Upper lobe of left lung (tissue), 6 donors: ENCODE measurements at places on chromosomes 3 and 15.
A peak's percentile ranks its signal among the peaks of the same experiment; 100 is the strongest.

DNA sequence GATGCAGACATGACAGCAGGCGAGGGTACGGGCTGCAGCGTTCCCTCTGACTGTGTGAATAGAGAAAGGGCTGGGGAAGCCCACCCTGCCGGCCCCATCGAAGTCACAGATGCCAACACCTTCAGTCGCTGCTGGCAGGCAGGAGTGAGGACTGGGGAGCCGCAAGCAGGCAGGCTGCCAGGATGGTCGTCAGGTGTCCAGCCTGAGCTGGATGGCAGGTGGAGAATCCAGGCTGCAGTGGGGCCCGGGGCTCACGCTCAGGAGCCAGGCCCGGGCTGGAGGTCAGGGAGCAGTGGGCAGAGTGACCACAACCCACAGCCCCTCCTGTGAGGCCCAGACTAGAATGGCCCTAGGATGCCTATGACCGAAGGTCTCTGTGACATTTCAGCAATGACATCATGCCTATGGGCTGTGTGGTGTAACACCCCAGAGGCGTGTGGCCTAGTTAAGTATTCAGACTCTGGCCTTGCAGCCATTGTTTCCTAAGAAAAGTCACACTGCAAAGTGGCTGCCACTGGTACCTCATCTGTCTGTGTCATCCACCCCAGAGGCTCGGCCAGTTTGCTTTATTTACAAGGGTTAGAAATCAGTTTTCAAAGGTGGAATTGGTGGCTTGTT, 15.7 kb downstream of the PRR23E start:
- peaks cover 3% of the 10 kb centered on the region for H3K4me1 ChIP-seq
- no peaks in the 10 kb centered on the region for H3K36me3 ChIP-seq
- no peak overlapping the region for H3K4me3 ChIP-seq
- H3K27ac ChIP-seq = no peak overlapping the region

DNA sequence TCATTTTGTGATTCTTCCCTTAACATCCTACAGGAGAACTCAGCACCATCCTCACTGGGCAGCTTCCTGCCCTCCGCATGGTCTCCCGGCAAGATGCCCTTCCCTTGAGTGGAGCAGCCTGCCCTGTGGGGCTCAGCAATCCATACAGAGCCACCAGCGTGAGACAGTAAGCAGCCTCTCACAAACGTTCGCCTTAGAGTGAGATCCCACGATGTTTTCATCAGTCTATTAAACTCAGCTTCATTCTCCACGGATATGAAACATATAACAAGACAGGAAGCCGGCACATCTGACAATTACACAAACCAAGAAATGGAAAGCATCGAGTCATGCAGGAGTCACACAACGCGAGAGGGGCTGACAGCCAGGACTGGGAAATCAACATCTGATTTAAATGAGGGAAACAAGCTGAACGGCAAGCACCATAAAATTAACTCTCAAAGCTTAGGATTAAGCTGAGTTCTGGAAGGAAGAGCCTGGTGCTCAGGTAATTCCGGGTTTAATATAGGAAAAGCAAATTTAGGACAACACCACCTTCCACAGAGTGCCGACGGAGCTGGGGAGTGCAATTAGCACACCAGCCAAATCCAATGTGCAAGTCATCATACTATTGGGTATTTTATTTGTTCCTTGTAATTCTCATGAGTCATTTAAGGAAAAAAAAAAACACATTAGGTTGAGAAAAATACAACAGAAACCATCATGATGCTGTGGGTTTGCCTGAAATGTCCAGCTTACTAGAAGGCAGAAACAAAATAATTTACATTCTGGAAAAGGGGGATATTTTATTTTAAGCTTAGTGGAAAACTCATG, 272.0 kb downstream of the OCA2 start:
- no peaks in the 10 kb centered on the region for H3K27me3 ChIP-seq
- H3K36me3 ChIP-seq = no peaks in the 10 kb centered on the region
- no peak for DNase-seq

GRCh38 chr3:48247401-48247811, 6.5 kb downstream of the ZNF589 start:
- H3K4me1 ChIP-seq = peaks cover 27% of the 10 kb centered on the region
- no peaks in the 10 kb centered on the region for H3K27me3 ChIP-seq
- peak overlapping the region; percentile 13 for H3K27ac ChIP-seq

- peaks cover 25% of the 10 kb centered on the region for H3K4me1 ChIP-seq
- peak; percentile 79 for DNase-seq
- no peak overlapping the region for H3K27ac ChIP-seq
- peak overlapping the region; percentile 68 for H3K4me3 ChIP-seq
- no peaks in the 10 kb centered on the region for H3K27me3 ChIP-seq
- no peaks in the 10 kb centered on the region for H3K36me3 ChIP-seq
Measured at GRCh38 chr3:168248383-168249204, 152.9 kb upstream of the GOLIM4 start.

- H3K36me3 ChIP-seq = peaks cover 37% of the 10 kb centered on the region
- H3K27ac ChIP-seq = no peak overlapping the region
- no peak for DNase-seq
- no peak overlapping the region for H3K4me3 ChIP-seq
- no peaks in the 10 kb centered on the region for H3K27me3 ChIP-seq
Measured at GRCh38 chr15:69457304-69458280, 5.0 kb downstream of the RPLP1 start.

- DNase-seq = no peak
- H3K4me1 ChIP-seq = no peaks in the 10 kb centered on the region
- H3K27me3 ChIP-seq = no peaks in the 10 kb centered on the region
- H3K27ac ChIP-seq = no peak overlapping the region
- no peak overlapping the region for H3K4me3 ChIP-seq
Measured at GRCh38 chr3:129672412-129672811, 65.9 kb upstream of the PLXND1 start.

- H3K4me3 ChIP-seq = no peak overlapping the region
- H3K36me3 ChIP-seq = no peaks in the 10 kb centered on the region
- DNase-seq = no peak
- H3K27me3 ChIP-seq = no peaks in the 10 kb centered on the region
Measured at GRCh38 chr3:17423786-17424536, 318.5 kb downstream of the TBC1D5 start.

DNA sequence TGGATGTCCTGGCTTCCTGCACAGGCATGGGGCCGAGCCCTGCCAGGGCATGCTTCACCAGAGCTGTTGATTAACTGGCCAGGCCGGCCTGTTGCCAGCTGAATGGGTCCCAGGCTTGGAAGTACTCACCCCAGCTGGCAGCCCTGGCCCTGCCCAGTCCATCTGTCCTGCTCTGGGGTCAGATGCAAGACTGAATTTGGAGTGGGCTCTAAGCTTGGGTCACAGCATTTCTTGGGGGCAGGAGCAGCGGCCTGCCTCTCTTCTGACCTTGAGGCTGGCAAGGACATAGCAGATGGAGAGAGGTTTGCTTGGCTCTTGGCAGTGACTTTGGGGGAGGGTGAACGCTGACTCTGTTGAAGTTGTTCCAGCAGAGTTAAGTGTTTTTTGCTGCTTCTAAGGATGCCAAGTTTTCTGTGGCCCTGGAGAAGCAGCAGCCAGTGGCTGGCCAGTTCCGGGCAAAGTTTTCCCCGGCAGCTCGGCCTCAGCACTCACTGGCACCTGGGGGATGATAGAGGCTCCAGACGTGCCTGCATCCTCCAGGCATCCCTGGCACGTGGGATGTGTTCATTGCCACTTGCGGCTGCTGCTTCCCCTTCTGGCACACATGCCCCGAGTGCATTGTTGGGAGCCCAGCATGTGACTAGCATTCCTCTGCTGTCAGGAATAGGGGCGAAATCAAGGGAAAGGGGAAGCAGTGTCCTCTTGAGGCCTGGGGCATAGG, 22.9 kb downstream of the PDIA5 start:
- peak; percentile 78 for DNase-seq
- H3K27me3 ChIP-seq = no peaks in the 10 kb centered on the region
- no peaks in the 10 kb centered on the region for H3K36me3 ChIP-seq
- peak overlapping the region; percentile 59 for H3K27ac ChIP-seq

GRCh38 chr15:66891776-66892175, 173.6 kb upstream of the SMAD3 start:
- no peaks in the 10 kb centered on the region for H3K4me1 ChIP-seq
- H3K27ac ChIP-seq = no peak overlapping the region
- no peaks in the 10 kb centered on the region for H3K27me3 ChIP-seq
- H3K4me3 ChIP-seq = no peak overlapping the region

- no peak overlapping the region for H3K27ac ChIP-seq
- DNase-seq = no peak
- H3K4me3 ChIP-seq = peak overlapping the region; percentile 38
- peaks cover 14% of the 10 kb centered on the region for H3K4me1 ChIP-seq
- H3K27me3 ChIP-seq = no peaks in the 10 kb centered on the region
Measured at GRCh38 chr3:43894176-43895049, 203.7 kb downstream of the ABHD5 start.

- no peak for DNase-seq
- no peak overlapping the region for H3K27ac ChIP-seq
- no peaks in the 10 kb centered on the region for H3K27me3 ChIP-seq
- no peaks in the 10 kb centered on the region for H3K4me1 ChIP-seq
- H3K36me3 ChIP-seq = no peaks in the 10 kb centered on the region
- no peak overlapping the region for H3K4me3 ChIP-seq
Measured at GRCh38 chr3:72238010-72238691, 453.2 kb upstream of the PROK2 start.

GRCh38 chr3:153072382-153072781, 89.6 kb upstream of the RAP2B start:
- no peak overlapping the region for H3K4me3 ChIP-seq
- no peak for DNase-seq
- no peaks in the 10 kb centered on the region for H3K4me1 ChIP-seq

GRCh38 chr3:36792342-36792741, 28.0 kb upstream of the DCLK3 start:
- no peaks in the 10 kb centered on the region for H3K27me3 ChIP-seq
- H3K36me3 ChIP-seq = no peaks in the 10 kb centered on the region
- no peaks in the 10 kb centered on the region for H3K4me1 ChIP-seq
- peak; percentile 10 for DNase-seq
- no peak overlapping the region for H3K4me3 ChIP-seq
- H3K27ac ChIP-seq = no peak overlapping the region

DNA sequence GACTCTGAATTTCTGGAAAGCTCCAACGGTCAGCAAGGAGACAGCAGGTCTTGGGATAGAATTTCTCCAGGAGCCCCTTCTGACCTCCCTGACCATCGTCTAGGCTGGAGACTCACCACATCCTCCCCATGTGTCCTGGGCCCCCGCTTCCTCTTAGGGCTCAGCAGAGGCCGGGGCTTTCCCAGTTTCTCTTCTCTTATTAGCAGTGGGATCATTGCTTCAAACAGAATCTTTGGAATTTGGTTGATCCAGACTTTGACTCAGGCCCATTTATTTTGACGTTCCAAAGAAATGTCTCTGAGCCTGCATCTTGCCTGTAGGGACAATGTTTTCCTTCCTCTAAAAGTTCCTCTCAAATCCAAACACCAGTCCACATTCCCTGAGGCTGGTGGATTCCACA, 38.4 kb upstream of the SLC6A6 start:
- no peak overlapping the region for H3K27ac ChIP-seq
- H3K4me1 ChIP-seq = no peaks in the 10 kb centered on the region
- H3K4me3 ChIP-seq = no peak overlapping the region
- no peak for DNase-seq
- H3K36me3 ChIP-seq = no peaks in the 10 kb centered on the region

- DNase-seq = no peak
- H3K27ac ChIP-seq = no peak overlapping the region
- no peaks in the 10 kb centered on the region for H3K36me3 ChIP-seq
- H3K4me1 ChIP-seq = no peaks in the 10 kb centered on the region
Measured at GRCh38 chr3:41175365-41175764, 23.9 kb upstream of the CTNNB1 start.

DNA sequence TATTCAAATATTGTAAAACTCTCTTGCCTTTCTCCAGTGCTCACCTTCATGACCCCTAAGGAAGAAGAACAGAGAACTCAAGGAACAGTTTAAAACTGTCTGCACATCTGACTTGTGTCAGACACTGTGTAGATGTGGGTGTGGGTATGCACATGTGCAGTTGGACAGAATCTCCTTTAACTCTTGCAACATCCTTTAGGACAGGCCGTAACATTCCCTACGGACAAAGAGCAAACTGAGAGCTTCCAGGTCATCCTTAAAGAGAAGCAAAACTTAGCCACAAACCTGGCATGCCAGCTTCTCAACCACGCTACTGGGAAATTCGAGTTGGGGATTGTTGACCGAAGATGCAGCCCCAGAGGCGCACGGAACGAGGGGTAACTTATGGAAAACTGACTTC, 4.1 kb upstream of the SFMBT1 start:
- no peak for DNase-seq
- no peaks in the 10 kb centered on the region for H3K27me3 ChIP-seq
- no peak overlapping the region for H3K27ac ChIP-seq
- H3K36me3 ChIP-seq = no peaks in the 10 kb centered on the region
- H3K4me3 ChIP-seq = no peak overlapping the region
- peaks cover 6% of the 10 kb centered on the region for H3K4me1 ChIP-seq

GRCh38 chr15:64163659-64164362, 989 bp upstream of the PPIB start:
- peaks cover 45% of the 10 kb centered on the region for H3K4me1 ChIP-seq
- peak overlapping the region; percentile 89 for H3K4me3 ChIP-seq
- DNase-seq = no peak
- H3K27me3 ChIP-seq = no peaks in the 10 kb centered on the region
- peaks cover 29% of the 10 kb centered on the region for H3K36me3 ChIP-seq

DNA sequence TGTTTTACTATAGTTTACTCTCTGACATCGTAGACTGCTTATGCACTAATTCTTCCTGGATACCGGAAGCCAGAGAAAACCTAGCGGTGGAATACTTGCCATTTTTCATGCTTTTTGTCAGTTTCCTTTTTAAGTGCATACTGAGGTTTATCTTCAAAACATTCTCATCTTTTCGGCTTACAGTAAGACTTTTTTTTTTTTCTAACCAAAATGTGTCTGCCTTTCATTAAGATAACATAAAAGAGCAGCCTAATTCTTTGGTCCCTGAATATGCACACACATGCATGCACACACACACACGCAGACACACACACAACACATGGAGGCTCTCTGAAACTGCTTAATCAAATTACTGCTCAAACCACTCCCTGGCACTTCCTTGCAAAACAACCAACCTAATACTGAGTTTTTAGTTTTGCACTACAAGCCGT, 1.3 kb downstream of the ZNF445 start:
- peaks cover 24% of the 10 kb centered on the region for H3K4me1 ChIP-seq
- no peaks in the 10 kb centered on the region for H3K36me3 ChIP-seq
- H3K27ac ChIP-seq = no peak overlapping the region

- H3K27ac ChIP-seq = no peak overlapping the region
- H3K36me3 ChIP-seq = no peaks in the 10 kb centered on the region
- no peaks in the 10 kb centered on the region for H3K27me3 ChIP-seq
- H3K4me1 ChIP-seq = no peaks in the 10 kb centered on the region
Measured at GRCh38 chr3:30733209-30733608, 126.8 kb downstream of the TGFBR2 start.

GRCh38 chr3:188209740-188210139, 55.8 kb downstream of the LPP start:
- no peak for DNase-seq
- no peaks in the 10 kb centered on the region for H3K36me3 ChIP-seq
- H3K27ac ChIP-seq = no peak overlapping the region

DNA sequence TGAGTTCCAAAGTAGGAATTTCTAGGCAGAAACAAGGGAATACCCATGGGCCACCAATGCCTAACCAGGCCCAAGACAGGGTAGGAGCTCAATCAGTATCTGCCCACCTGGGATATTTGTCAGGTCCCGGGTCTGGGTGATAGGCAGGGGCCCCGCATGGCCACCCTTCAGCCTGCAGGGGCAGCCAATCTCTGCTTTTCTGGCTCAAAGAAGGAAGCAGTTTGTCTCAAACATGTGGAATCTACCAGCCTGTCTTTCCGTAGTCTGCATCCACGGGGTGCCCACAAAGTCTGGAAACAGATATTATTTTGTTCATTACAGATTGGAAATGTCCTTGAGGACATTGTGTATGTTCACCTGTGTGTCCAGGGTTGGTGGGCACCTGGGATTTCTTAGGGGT, 56.2 kb downstream of the CEMIP start:
- H3K4me3 ChIP-seq = no peak overlapping the region
- H3K27ac ChIP-seq = no peak overlapping the region
- H3K27me3 ChIP-seq = no peaks in the 10 kb centered on the region
- no peak for DNase-seq
